ENCODE measurements at places on chromosomes 7 and 10. TPM values are rescaled to one million over a fixed set of nuclear protein-coding genes. Genes with fewer than 3 reads are reported as not detected.

EFCAB10 gene
- total RNA-seq, result not detected

ASL gene
- 14.7 TPM for total RNA-seq

GHITM gene
- total RNA-seq, result 306 TPM

COBL gene
- total RNA-seq, result 28.1 TPM

MRLN gene
- total RNA-seq, result not detected

MUC3A gene
- total RNA-seq, result 0.76 TPM

CDK1 gene
- total RNA-seq, result 2.7 TPM

Data from left cardiac atrium (tissue), 4 donors.